Activated naive CD4-positive, alpha-beta T cell (primary cell): ENCODE measurements at places on chromosomes 3 and 15.

GRCh38 chr3:46585799-46586693 lies 19.9 kb upstream of the LRRC2 start:
- DNase-seq: no peak

- no peak for DNase-seq
Measured at GRCh38 chr3:122576174-122576940, 1.1 kb upstream of the PARP15 start.

DNA sequence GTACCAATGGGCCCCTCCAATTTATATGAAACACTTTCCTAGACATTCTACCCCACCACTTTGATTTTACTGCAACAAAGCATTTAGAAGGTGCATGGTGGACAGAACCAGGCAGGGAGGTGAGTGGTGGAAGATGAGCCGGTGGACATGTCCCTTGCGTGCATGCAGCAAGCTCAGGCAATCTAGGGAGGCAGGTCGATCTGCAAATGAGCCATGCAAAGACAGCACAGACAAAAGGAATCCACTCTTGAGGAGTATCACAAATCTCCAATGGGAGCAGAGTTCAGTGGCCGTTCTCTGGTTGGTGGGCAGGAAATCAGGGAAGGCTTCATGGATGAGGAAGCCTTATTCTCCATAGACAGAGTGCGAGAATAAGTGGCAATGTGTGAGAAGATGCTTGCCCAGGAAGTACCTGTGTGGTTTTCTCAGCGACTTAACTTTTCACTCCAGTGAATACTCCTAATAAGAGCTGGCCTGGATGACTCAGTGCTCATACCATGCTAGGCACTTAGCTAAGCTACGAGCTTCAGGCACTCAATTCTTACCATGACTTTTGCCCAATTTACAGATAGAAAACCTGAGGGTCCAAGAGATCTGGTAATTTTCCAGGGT lies 152.5 kb downstream of the FOXP1 start:
- DNase-seq: no peak

DNA sequence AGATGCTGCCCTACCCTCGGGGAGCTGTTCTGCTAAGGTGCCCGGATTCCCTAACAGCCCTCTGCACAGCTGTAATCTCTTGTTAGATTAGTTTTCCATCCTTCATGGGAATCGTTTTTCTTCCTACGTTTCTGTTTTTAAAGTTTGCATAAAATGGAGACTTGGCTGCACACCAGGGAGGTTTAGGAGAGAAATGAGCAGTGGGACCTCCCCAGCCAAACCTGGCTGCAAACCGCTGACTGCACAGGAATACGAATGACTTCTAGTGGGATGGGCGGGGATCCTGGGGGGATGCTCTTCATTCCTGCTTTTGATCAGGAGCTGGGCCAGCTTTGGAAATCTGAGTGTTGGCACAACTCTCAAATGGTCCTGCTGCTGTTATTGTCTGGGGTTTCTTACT lies 77.5 kb downstream of the THSD4 start:
- DNase-seq: no peak

DNA sequence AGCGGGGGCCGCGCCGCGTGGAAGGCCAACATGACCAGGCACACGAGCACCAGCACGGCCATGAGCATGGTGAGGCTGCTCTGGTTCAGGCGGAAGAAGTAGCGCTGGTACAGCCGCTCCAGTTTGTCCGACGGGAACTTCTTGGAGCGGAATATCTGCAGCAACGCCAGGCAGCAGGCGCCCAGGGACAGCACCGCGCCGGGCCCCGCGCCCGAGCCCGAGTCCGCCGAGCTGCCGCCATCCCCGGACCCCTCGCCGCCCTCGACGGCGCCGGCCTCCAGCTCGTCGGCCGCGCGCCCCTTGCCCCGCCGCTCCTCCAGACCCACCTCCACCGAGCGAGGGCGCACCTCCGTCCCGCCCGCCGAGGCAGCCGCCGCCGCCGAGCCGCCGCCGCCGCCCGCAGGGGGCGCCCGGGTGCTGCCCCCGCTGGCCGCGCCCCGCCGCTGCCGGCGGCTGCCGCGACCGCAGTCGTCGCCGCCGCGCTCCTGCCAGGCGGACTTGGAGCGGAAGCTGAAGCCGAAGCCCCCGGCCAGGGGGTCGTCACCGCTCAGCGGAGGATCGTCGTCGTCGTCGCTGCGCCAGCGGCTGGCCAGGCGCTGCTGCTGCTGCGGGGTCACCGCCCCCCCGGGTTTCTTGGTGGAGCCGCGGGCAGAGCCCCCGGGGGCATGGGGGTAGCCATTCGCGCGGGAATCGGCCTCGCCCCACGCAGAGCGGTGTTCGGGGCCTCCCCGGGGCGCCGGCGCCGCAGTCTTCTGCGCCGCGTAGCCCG lies 957 bp downstream of the ADCY5 start:
- peak; percentile 10 for DNase-seq
